ENCODE measurements at places on chromosomes 4 and X. TPM values are rescaled to one million over a fixed set of nuclear protein-coding genes. Genes with fewer than 3 reads are reported as not detected.
A peak's percentile ranks its signal among the peaks of the same experiment; 100 is the strongest.

Gene FRG2
- total RNA-seq: not detected

Gene CWH43
- total RNA-seq: not detected

Gene TET2
- total RNA-seq: 19.3 TPM

Gene MAGEB1
- total RNA-seq: not detected

DNA sequence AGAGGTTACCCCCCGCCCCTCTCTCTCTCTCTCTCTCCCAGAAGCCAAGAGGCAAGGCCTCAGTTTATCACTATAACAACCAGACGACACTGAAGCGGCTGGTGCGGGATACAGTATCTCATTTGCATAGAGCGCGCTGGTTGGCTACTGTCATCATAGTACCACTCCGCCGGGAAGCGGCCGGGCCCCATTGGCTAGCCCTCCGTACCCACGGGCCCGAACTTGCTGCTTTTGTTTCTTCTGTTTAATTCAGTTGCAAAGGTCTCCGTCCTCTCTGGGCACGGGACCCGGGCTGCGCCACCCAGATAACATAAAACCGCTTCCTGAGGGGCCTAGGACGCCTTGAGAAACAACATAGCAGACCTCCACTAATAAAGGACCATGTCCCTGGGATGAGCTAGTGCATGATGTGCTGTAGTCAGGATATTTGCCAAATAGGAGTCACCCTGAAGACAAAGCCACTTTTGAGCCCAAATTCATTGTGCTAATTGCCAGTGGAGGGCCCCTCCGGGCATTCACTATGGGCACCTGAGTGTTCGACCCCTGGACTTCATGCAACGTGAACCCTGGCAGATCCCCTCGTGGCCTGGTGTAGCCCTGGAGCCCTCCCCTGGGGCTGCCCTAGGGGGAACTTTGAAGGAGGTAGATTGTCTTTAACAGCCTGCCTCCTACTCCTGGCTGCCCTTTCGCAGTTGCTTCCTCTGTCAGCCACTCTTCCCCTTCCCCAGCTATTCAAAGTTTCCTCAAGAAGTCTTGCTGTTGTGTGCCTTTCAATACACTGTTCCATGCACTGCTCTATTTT, at the start of gene PCYT1B:
PCYT1B (minus strand) TSS at position 91 of the 802 bp plus-strand sequence. CDS start 242 bp downstream, outside the sequence.
- H3K4me3 ChIP-seq: peak within 1 kb of the TSS; percentile 50
- peaks cover 64% of the 10 kb centered on the region for H3K27me3 ChIP-seq
- no peak within 1 kb of the TSS for H3K27ac ChIP-seq
- H3K4me1 ChIP-seq: no peaks in the 10 kb centered on the region

DNA sequence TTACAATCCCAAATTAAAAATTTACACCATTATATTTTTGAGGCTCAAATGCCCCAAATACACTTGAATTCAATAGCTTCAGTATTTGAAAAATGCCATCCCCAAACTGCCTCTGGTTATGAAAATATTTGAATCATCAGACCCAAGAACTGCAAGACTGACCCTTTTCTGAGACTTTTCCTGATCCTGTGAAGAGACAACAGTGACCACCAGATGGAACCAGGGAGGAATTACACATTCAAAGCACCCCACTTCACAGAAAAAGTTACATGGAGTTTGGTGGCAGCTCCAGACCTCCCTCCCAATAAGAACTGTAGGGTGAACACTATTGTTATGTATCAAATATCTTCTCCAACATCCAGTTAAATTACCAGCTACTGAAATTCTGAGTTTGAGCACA, 44.0 kb upstream of the SCD5 start:
- H3K4me1 ChIP-seq: no peaks in the 10 kb centered on the region
- H3K4me3 ChIP-seq: no peak overlapping the region
- no peaks in the 10 kb centered on the region for H3K27me3 ChIP-seq
- no peak for DNase-seq

DNA sequence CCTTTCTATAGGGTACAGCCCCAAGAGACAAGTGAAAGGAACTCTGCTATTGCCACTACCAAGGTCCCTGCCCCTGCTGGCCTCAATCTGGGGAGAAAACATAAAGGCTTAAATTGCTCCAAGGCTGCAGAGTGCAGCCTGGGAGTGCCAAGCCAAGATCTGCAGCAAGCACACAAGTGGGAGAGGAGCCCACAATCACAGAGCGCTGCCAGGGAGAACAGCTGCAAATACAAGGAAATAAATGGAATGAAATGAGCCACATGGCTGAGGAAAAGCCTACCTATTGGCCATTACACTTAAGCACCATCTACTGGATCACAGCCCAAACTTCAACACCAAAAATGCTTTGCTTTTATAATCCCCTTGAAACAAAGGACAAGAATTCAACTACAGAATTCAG, 582.4 kb downstream of the FAM133A start:
- no peaks in the 10 kb centered on the region for H3K36me3 ChIP-seq
- H3K4me3 ChIP-seq: no peak overlapping the region
- no peak overlapping the region for H3K27ac ChIP-seq
- H3K27me3 ChIP-seq: no peaks in the 10 kb centered on the region

- no peak overlapping the region for H3K4me3 ChIP-seq
- no peaks in the 10 kb centered on the region for H3K4me1 ChIP-seq
- H3K27me3 ChIP-seq: no peaks in the 10 kb centered on the region
These were observed 431.8 kb downstream of the BCOR start for GRCh38 chrX:39665830-39666518.

- no peak for DNase-seq
- H3K27me3 ChIP-seq: no peaks in the 10 kb centered on the region
- no peak overlapping the region for H3K4me3 ChIP-seq
- peak overlapping the region; percentile 34 for H3K27ac ChIP-seq
- H3K4me1 ChIP-seq: peaks cover 11% of the 10 kb centered on the region
- no peaks in the 10 kb centered on the region for H3K36me3 ChIP-seq
These were observed 175.9 kb downstream of the SHROOM3 start for GRCh38 chr4:76610751-76611547.

- H3K4me1 ChIP-seq: no peaks in the 10 kb centered on the region
- no peak for DNase-seq
- no peaks in the 10 kb centered on the region for H3K27me3 ChIP-seq
These were observed 46.0 kb downstream of the HSPA4L start for GRCh38 chr4:127828121-127828520.

DNA sequence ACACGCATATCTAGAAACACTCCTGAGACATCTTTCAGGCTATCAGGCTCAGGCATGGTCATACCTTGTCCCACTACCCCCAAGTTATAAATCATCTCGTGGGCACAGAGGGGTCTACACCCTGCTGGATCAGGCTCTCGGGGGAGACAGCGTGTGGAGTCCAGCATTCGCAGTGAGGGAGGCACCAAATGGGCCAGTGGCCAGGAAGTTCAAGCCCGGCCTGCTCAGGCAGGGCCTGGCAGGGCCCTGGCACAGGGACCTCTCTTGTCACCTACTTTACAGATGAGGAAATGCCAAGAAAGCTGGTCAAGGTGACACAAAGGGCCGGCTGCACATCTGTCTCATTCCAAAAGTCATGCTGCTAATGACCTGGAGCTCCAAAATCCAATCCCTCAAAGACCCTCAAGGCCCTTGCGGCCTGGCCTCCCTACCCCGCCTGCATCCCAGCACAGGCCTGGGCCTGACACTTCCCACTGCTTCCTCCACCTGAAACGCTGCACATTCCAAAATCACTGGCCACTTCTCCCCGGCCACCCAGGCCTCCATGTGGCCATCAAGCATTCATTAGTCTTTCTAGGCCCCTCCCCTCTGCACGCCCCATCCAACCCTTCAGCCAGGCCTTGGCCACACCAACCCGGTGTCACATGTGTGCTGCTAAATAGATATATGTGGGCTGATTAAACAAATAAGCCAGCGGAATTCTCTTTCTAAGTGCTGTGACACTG, 35.6 kb downstream of the ACOX3 start:
- no peak for DNase-seq
- H3K27me3 ChIP-seq: no peaks in the 10 kb centered on the region
- H3K27ac ChIP-seq: no peak overlapping the region
- no peak overlapping the region for H3K4me3 ChIP-seq

- no peak overlapping the region for H3K27ac ChIP-seq
- H3K36me3 ChIP-seq: no peaks in the 10 kb centered on the region
- DNase-seq: no peak
- no peaks in the 10 kb centered on the region for H3K4me1 ChIP-seq
- H3K27me3 ChIP-seq: no peaks in the 10 kb centered on the region
- no peak overlapping the region for H3K4me3 ChIP-seq
These were observed 432.2 kb downstream of the SMARCA1 start for GRCh38 chrX:129091097-129091496.

GRCh38 chrX:103201041-103201440, 13.9 kb upstream of the BEX4 start:
- H3K27me3 ChIP-seq: peaks cover 30% of the 10 kb centered on the region
- DNase-seq: no peak
- no peaks in the 10 kb centered on the region for H3K36me3 ChIP-seq
- H3K4me1 ChIP-seq: no peaks in the 10 kb centered on the region
- no peak overlapping the region for H3K27ac ChIP-seq

GRCh38 chrX:129792586-129793291, 13.0 kb downstream of the SASH3 start:
- no peaks in the 10 kb centered on the region for H3K4me1 ChIP-seq
- H3K4me3 ChIP-seq: no peak overlapping the region
- no peak overlapping the region for H3K27ac ChIP-seq
- no peaks in the 10 kb centered on the region for H3K27me3 ChIP-seq
- H3K36me3 ChIP-seq: no peaks in the 10 kb centered on the region

- no peak for DNase-seq
- no peaks in the 10 kb centered on the region for H3K4me1 ChIP-seq
- H3K27me3 ChIP-seq: no peaks in the 10 kb centered on the region
These were observed 156.1 kb upstream of the IRS4 start for GRCh38 chrX:108892501-108892900.

GRCh38 chr4:56648021-56648823, 32.9 kb downstream of the HOPX start:
- H3K27ac ChIP-seq: no peak overlapping the region
- no peaks in the 10 kb centered on the region for H3K36me3 ChIP-seq
- no peaks in the 10 kb centered on the region for H3K4me1 ChIP-seq
- H3K27me3 ChIP-seq: peaks cover 5% of the 10 kb centered on the region
- no peak for DNase-seq

DNA sequence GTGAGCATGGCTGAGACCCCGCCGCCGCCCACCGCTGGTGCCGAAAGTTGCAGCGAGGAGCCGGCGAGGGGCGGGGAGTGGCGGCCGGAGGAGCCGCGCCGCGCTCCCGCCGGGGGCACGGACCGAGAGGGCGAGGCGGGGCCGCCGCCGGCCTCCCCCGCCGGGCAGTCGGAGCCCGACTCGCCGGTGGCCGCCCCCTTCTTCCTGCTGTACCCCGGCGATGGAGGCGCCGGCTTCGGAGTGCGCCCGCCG, 16.5 kb downstream of the UTP3 start:
- peak overlapping the region; percentile 82 for H3K4me3 ChIP-seq
- H3K36me3 ChIP-seq: no peaks in the 10 kb centered on the region
- no peaks in the 10 kb centered on the region for H3K27me3 ChIP-seq
- peaks cover 17% of the 10 kb centered on the region for H3K4me1 ChIP-seq
